HepG2 (cell line): ENCODE measurements at places on chromosomes 12 and 14.

DNA sequence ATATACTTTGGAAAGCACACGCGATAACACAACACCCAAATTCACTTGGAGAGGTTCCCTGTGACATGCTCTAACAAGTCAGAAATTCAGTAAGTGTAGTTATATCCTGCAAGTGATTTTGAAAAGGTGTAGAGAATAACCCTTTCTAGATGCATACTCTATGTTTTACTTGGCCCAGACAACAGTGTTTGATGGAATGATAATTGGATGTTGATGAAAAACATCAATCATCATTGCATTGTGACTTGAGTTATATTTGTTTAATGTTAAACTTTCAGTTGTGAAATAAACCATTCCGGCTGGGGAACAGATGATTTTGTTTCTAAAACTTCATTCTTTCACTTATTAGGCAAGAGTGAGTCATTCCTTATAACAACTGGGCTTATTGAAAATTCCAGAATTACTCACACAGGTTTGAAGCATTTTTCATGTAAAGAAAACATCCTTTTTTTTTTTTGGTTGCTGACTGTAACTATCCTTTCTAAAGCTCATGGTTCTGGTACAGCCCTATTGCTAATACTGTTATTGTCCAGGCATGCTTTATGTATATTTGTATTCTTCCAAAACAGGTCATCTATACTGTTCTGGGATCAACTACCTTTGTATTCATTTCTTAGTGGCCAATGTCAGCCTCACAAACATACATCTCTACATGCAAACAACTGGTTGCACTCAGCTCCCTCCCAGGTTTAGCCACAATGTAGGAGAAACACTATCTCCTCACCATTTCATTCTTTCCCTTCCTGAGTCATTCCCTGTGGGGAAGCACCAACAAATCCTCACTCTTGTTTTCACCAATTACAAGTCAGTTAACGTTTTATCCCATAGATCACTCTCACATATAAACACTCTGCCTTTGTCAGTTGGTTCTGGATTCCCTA lies 121.2 kb upstream of the LRIG3 start:
- DNase-seq: no peak

DNA sequence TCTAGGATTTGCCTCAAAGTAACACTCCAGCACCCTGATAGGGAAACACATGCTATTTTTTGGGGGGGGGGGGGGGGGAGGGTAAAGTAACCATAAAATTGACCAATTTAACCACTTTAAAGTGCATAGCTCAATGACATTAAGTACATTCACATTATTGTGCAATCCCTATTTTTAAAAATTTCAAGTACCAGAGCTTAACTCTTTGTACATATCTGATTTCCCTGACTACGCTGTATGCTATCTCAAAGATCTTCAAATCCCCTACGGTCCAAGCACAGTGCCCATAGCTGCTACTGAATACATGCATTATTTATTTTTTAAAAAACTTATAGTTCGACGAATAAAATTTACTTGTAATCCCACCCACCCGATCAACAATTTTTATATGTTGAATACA lies 63.0 kb downstream of the BCL2L14 start:
- DNase-seq: no peak

GRCh38 chr14:95149441-95149840 lies 7.9 kb downstream of the DICER1 start:
- DNase-seq: no peak

- DNase-seq: peak; percentile 34
These were observed 71.6 kb upstream of the STXBP6 start for GRCh38 chr14:25121337-25122129.

GRCh38 chr14:92456215-92457015 lies 57.2 kb upstream of the RIN3 start:
- peak; percentile 59 for DNase-seq

GRCh38 chr14:34172550-34173368 lies 221.9 kb upstream of the EGLN3 start:
- no peak for DNase-seq

- no peak for DNase-seq
These were observed 301.6 kb downstream of the ATP23 start for GRCh38 chr12:58242796-58243630.

DNA sequence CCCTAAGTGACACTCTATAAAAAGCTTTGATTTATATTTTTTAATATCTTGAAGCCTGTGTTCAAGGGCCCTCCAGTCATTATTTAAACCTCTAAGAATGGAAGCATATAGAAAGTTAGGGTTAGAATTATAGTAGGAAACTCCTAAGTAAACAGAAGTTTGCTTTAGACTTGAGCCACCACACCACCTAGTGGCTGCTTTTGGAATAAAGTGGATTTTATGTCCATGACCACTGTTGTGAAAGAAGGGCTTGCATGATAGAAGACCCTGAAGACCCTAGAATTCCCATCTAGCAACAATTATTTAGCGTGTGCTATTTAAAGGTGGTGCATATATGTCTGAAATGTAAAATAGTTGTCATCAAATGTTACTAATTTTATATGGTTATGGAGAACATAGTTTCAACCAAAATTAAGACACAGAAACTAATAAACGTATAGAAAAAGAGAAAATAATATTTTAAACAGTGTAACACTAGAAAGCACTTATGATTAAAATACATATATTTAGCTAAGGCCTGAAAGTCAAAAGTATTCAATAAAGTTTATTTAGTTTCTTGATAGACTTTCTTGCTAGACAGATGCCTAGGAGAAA lies 21.3 kb downstream of the LRRIQ1 start:
- peak; percentile 30 for DNase-seq

- peak; percentile 10 for DNase-seq
These were observed 107.4 kb downstream of the TSHR start for GRCh38 chr14:81062816-81063215.

DNA sequence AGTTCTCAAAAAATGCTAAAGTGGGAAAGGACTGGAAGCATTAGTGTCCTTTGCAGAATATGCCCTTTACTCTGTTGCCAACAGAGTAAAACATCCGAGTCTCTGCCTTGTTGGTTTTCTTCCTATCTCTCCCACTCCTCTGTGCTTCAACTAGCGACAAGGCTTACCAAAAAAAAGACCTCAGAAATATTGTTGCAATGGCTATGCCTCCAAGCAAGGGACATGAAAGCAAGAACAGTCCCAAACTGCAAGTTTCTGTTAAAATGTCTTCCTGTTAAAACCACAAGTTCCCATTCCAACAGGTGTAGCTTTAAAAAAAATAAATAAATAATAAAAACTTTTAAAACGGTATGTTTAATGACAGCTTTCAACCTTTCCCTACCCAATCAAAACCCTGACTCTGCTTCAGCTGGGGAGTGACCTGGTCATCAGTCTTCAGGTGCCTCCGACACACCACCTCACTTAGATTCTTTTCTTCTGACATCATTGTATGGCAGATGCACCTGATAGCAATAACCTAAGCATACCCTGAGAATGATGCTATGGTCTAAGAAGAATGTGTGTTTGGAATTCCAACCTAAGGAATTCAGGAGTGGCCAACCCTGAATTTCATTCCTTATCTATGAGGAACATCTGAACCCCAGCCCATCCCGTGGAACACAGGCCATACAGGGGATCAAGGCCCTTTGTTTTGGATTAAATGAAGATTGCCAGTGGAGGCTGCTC lies 81.0 kb downstream of the RPS29 start:
- no peak for DNase-seq

GRCh38 chr12:54173906-54174471 lies 14.8 kb downstream of the SMUG1 start:
- DNase-seq: no peak

DNA sequence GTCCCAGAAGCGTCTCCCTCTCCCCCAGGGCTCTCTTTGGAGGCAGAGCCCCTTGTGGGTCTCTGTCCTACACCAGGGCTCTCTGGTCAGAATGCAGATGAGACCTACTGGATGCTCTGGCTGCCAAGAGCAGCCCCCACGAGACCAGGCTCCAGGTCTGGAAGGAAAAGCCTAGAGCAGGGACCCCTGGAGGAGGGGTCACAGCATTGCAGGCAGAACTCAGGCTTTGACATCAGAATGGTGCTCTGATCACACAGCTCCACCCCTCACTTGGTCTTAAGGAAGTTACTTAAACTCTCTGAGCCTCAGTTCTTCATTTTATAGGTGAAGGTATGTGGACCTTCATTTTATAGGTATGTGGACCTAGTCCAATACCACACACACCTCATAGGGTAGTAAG lies 83.1 kb downstream of the ARL6IP4 start:
- peak; percentile 39 for DNase-seq

DNA sequence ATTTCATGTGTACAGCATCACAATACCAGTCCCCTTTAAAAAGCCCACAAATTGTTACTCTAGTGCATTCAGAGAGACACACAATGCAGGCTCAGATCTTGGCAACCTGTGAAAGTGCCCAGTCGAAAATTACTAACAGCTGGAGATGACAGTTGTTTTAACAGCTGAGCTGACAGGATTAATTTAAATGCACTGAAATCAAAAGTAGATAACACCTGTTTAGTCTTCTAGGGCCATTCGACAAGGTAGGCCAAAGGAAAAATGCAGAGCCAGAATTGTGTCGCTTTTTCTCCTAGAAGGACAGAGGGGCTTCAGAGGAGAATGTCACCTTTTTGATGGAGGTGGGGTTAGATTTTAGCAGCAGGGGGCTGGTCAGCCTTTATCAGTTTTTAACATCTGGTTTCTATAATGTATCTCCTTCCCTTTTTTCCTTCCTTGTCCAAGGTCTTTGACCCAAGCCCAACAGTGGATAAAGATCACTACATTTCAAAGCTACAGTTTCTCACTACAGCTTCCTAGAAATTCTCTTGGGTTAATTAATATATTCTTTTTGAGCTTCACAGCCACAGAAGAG lies 139.1 kb downstream of the SOX5 start:
- DNase-seq: no peak

GRCh38 chr14:34797747-34798583 lies 77.2 kb downstream of the BAZ1A start:
- peak; percentile 98 for DNase-seq

- DNase-seq: no peak
These were observed 11.7 kb upstream of the CCDC177 start for GRCh38 chr14:69586404-69586803.

GRCh38 chr14:98144964-98145363 lies 1127.0 kb downstream of the BCL11B start:
- DNase-seq: no peak

DNA sequence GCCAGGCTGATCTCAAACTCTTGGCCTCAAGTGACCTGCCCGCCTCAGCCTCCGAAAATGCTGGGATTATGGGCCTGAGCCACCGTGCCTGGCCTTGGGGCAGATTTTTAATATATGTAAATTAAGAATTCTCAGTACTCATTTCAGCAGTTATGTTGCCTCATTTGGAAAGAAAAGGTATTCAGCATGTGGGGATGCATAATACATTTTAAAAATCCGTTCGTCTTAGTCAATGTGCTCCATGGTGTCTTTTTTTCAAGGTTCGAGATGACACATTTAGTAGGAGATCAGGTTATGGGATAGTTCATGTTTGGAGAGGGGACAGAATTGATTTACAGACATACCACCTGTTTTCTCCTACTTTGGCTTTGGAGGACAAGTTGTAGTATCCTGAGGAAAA lies 10.2 kb downstream of the SYNE2 start:
- DNase-seq: no peak

DNA sequence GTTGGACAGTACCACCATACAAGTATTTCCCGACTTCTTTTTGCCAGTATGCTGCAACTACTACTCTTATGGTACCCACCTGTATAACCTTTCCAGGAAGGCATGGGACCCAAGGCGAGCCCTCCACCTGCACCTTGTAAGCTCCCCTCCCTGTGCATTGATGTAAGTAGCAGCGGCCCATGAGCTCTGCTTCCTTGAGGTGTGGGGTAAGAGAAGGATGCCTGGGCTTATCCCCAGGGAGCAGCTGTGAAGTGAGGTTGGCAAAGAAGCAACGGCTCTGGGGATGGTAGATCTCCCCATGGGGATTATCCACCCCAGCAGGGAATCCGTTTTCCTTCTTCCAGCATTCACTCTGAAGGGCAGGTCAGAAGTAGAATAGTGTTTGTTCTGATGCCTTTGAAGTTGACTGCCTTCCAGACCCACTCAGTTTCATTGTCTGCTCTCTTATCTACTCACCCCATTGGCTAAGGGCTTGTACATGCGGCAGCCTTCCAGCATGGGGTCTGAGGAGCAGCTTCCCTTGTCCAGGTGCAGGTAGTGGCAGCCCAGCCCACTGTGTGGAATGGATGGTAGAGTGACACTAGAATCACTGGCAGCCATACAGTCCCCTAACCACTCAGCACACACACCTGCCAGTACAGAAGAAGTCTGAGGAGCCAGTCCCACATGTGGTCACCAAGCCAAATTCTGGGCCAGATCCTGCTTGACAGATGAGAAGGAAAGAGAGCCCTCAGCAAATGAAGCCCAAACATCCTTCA lies 3.4 kb downstream of the CIROP start:
- no peak for DNase-seq

- DNase-seq: no peak
These were observed 250.1 kb downstream of the ADGRD1 start for GRCh38 chr12:131203666-131204415.

GRCh38 chr14:77498984-77499527 lies 440 bp upstream of the ISM2 start:
- peak; percentile 35 for DNase-seq

DNA sequence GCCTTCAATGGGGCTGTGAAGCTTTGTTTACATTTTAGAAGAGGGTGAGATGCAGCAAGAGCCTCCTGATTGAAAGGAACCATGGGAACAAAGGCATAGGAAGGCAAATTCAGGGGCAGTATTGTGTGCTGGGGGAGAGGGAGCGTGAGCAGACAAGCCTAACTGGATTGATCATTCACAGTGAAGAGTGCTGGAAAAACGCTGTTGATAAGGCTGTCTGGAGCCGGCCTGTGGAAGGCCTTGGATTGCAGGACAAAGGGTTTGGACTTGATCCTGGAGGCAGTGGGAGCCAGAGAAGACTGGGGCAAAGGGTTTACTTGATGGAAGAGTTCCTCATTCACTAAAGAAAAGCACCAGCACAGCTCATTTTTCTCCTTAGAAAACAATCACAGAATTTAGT lies 160.5 kb downstream of the PAH start:
- DNase-seq: no peak

GRCh38 chr14:52043690-52044089 lies 25.2 kb downstream of the NID2 start:
- peak; percentile 21 for DNase-seq

GRCh38 chr12:86091681-86092080 lies 164.5 kb downstream of the MGAT4C start:
- DNase-seq: no peak

DNA sequence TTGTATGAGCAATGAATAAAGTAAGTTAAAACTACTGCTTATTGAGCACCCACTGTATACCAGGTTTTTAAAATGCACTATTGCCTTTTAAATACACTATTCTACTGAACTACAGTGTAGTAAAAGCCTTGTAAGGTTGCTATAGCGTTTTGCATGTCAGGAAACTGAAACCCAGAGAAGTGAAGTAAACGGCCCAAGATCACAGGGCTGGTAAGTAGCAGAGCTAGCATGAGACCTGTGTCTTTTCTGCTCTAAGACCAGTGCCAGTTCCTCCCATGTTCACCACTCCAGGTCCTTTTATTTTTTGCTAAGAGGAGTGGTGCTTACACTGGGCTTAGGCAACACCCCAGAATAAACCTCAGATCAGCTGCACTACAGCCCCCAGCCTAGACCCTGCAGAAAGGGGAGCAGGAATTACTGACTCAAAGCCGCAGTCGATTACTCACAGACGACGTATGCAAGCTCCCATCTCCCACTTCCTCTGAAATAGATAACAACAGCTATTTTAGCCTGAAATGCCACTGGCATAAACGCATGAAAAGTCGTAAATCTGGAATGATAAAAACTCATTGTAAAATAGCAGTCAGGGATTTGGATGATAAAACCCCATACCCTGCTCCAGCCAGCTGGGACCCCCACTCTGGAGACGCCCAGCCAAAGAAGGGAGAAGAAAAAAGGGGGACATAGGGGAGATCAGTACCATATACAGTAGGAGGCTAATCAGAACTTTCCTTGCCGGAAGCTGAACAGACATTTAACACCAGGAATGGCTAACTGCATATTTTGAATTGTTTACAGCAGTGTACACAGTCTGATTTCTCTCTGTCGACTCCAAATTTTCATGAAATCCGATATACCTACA lies 108.3 kb downstream of the NUAK1 start:
- no peak for DNase-seq
